T-helper 9 cell (primary cell): ENCODE measurements at places on chromosomes 4 and X.
A peak's percentile ranks its signal among the peaks of the same experiment; 100 is the strongest.

- DNase-seq = peak; percentile 55
These were observed 11.2 kb upstream of the BCOR start for GRCh38 chrX:40108959-40109287.

- no peak for DNase-seq
These were observed 58.7 kb downstream of the NBDY start for GRCh38 chrX:56787734-56788152.

GRCh38 chr4:121448231-121448630 lies 67.4 kb upstream of the QRFPR start:
- DNase-seq = no peak

GRCh38 chrX:108049649-108050048 lies 4.8 kb downstream of the VSIG1 start:
- DNase-seq = no peak

GRCh38 chr4:6746721-6747293 lies 30.8 kb downstream of the BLOC1S4 start:
- DNase-seq = no peak

- DNase-seq = no peak
These were observed 867.3 kb downstream of the PCDH18 start for GRCh38 chr4:136664988-136665387.

- DNase-seq = peak; percentile 16
These were observed 4.5 kb upstream of the NKX1-1 start for GRCh38 chr4:1410491-1411325.

DNA sequence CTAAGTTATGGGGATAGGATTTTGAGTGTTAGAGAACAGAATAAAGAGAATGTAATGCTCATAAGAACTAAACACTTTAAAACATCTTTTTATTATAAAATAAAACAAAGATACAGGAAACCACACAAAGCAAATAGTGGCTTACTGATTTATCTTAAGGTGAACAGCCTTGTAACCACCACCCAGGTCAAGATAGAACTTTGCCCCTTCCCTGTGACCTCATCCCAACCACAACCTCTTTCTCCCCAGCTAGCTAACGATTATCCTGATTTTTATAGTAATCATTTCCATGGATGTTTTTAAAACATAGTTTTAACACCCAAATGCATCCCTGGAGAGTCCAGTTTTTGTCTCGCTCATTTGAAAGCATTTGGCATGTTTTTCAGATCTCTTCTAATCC lies 17.0 kb downstream of the HELT start:
- DNase-seq = no peak

DNA sequence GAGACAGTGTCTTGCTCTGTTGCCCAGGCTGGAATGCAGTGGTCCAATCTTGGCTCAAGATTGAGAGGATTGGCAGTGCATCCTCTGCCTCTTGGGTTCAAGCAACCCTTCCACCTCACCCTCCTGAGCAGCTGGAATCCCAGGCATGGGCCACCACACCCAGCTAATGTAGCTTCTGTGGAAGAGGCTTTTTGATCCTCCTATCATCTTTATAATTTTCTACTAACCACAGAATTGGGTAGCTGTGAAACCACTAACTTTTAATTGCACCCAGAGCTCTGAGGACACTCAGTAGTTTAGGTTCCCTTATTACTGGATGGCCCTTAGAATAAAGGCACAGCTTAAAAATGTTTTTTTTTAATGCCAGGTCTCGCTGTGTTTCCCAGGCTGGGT lies 8.9 kb upstream of the AGA start:
- no peak for DNase-seq

DNA sequence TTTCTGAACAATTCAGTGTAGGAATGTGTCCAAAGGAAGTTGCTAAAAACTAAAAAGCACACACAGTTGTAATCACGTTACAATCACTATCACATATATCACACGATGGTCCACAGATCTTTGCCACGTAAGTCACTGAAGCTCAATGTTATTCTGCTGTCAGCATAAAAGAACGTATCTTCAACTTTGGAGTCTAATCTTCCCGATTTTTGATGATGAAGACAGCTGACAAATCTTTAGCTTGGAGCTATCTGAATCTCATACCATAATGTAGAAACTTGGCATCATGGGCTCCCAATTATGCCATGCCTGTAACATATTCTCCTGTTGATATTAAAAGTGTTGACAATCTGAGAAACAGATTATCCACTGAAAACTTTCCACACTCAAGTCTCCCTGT lies 158.4 kb downstream of the UBE2NL start:
- no peak for DNase-seq

DNA sequence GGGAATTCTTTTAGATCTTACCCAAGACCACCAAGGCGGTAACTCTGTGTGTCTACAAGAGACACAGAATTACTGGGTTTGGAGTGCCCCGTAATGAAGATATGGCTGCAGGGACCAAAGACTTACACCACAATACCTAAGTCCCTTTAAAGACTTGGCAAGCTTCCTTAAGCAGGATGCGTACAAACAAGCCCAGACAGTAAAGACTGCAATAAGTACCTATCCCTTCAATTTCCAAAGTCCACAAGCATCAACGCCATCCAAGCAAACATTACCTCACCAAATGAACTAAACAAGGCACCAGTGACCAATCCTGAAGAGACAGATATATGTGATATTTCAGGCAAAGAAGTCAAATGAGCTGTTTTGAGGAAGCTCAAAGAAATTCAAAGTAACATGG lies 42.3 kb upstream of the RNF128 start:
- DNase-seq = no peak

- no peak for DNase-seq
These were observed 118.6 kb downstream of the SLIT2 start for GRCh38 chr4:20370274-20370673.

DNA sequence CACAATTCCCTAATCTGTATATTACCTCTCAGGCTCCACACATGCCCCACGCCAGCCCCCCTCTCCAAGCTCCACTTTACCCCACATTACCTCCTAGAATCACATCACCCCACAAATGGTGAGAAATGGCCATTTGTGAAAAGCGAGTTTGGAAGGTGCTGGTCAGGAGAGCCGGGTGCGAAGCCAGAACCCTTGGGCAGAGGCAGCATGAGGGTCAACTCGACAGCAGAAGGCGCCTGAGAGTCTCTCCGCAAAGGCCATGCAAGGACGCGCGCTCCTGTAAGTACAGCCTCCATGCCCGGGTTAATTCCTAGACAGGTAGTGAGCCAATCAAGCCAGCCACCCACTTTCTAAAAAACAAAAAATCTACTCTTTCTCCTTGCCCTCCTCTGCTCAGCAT lies 42.4 kb downstream of the RHOXF2 start:
- DNase-seq = no peak

GRCh38 chrX:154125391-154126040 lies 18.5 kb upstream of the OPN1LW start:
- DNase-seq = no peak

DNA sequence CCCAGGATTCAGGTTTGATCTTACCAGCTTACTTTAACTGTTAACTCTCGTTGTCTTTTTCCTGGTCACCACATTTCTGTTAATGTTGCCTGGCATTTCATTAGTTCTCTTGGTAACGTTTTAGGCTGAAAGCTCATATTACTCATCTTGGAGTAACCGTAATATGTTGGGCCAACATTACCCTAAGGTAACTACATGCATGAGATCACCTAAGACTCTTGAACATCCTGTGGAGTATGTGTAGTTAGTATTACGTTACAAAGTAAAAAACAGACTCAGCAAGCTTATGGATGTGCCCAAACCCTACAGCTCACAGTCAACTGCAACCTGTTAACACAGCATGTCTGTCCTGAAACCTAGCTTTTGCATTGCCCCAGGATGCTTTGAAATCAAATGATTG lies 203.3 kb upstream of the HS3ST1 start:
- DNase-seq = no peak

DNA sequence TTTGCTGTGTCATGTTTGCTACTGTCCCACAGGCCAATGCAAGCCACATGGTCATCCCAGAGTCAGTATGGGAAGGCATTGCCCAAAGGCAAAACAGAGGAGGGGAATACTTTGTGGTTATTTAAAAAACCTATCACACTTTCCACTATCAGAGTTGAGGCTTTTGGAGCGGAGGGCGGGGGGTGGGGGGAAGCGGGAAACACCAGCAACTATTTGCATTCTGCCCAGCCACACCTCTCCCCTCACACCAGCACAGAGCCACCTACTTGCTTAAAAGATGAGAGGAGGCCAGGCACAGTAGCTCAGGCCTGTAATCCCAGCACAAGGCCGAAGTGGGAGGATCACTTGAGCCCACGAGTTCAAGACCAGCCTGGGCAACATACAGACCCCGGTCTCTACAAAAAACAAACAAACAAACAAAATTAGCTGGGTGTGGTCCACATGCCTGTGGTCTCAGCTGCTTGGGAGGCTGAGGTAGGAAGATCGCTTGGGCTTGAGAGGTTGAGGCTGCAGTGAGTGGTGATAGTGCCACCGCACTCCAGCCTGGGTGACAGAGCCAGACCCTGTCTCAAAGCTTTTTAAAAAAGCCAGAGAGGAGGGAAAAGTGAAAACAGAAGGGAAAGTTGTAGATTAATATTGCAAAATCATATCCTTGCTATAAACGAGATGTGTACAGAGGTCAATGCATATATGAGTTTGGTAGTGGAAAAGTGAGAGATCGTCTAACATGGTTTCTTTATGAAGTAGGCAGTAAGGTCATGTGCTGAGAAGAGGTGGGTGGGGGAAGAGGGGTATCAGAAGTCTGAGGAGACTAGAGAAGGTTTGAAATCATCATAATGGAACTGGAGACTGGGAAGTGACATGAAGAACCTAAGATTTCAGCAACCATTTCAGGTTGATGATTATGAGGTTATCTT lies 1.9 kb upstream of the CHST7 start:
- DNase-seq = no peak

- DNase-seq = no peak
These were observed 3.0 kb downstream of the RPL10 start for GRCh38 chrX:154401045-154401799.

- DNase-seq = no peak
These were observed 125.7 kb downstream of the SH3KBP1 start for GRCh38 chrX:19761554-19762295.

- DNase-seq = no peak
These were observed 33.9 kb downstream of the ZBTB49 start for GRCh38 chr4:4323705-4324534.

DNA sequence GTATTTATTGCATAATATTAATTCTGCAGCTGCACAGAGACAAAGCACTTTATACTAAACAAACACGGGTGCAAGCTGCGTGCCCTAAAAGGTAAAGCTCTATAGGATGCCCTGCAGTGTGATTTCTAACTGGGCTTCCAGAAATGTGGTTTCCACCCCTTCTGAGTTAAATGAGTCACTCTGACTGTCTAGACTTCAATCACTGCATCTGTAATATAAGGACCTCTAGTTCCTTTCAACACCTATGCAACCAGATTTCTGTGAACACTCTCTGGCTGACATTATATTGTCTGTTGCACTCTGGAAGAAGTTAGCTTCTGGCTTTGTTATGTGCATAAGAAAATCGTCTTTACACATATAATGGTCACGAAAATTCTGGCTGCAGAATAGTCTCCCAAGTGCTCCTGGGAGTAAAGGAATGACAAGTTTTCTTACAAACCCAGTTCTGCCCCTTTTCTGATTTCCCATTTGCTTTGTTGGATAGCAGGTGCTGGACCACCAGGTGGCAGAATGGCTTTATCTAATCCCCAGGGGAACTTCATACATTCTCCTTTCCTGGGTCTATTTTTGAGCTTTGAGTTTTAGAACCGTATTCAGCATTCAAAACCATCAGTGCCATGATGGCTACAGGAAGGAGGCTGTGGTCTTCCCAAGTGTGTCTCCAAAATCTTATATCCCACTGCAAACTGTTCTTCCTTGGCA lies 842.2 kb downstream of the STIM2 start:
- no peak for DNase-seq

GRCh38 chrX:15882704-15883539 lies 28.3 kb upstream of the AP1S2 start:
- DNase-seq = no peak

DNA sequence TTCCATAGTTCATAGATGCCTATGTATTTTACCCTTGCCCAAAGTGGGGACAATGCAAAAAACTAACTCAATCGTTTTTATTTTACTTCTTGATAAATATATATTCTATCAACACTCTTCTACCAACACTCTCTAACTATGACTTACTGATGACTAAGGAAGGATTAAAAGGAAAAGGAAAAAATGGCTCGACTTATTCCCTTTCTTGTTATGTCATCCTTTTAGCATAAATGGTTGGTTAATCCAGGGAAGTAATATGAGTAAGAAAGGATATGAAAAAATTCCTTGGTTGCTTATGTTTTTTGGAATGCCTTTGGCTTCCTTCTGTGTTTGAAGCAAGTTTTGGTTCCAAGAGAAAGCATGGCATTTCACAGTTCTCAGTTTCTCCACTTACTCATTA lies 1087.1 kb downstream of the C4orf33 start:
- DNase-seq = no peak

DNA sequence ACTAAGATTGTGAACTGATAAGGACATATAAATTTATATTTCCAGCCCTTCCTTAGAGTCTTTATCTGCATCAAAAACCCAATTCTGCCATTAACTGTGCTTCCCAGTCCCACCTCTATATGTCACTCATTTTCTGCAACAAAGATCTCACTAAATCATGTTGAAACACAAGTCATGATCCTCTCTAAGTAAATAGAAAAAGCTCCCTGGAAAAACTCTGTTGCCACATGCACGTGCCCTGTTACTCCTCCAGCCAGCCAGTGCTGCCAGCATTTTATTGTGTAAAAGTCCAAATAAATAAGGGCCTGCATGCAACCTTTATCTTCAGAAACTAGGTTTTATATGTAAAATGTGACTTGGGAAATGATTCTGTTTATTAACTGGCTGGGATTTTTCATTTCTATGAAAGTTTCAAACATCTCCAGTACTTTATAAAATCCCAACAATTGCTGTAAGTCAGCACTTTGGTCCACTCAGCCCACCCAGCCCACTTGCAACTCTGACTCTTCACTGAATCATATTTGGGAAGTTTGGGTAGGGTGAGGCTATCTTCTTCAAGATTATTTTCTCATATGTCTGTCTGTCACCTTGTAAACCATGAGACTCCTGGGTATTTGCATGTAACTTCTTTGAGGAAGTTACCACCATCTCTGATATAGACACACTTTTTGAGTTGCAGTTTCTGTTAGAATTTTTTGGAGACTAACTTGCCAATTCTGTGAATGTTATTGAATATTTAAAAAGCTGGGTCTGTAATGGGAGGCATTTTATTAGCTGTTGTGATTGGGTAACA lies 40.0 kb upstream of the SMARCA5 start:
- no peak for DNase-seq

DNA sequence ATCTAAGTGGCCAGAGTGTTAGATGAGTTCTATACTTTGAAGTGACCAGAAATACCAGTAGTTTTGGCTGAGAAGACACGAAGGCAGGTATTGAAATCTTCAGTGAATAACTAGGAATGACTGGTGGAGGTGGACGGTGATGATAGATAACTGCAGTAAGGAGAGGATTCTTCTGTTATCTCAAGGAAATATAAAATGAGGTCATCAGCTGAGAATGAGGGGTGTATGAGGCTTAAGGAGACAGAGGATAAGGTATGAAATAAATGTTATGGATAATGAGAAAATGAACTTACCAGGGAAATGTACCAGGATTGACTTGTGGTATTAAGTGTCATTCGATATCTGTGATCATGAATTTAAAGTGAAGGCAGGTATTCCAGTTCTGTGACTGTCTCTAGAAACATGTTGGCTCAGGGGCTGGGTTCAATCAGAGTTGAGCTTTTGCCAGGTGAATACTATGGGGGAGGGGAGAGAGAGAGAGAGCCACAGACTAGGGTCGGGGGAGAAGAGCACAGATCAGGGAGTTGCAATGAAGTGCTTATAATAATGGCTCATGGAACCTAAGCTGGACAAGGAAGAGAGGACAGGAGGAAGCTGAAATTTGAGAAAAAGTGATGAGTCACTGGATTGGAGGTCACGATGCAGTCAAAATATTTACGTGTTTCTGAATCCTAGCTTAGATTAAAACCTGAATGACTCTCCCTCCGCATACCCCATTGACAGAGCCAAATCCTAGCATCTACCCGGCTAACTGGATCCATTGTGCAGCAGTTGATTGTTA lies 37.5 kb upstream of the BRS3 start:
- DNase-seq = no peak
